ENCODE measurements at places on chromosomes 2 and 18.

- DNase-seq, result no peak
Measured at GRCh38 chr2:166449439-166449838, 44.6 kb downstream of the SCN7A start.

DNA sequence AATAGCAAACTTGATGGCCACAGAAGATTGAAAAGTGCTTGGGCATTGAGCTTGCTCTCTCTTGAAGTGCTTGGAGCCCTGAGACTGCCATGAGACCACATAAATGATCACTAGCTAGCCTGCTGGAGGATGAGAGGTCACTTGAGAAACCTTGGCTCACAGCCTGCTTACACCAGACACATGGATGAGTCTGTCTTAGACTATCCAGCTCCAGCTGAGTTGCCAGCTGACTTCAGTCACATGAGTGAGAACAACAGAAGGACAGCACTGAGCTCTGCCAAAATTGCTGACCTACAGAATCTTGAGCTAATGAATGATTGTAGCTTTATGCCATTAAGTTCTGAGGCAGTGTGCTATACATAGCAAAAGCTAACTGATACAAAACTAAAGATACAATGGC lies 18.1 kb downstream of the NABP1 start:
- no peak for DNase-seq

- DNase-seq, result no peak
Measured at GRCh38 chr2:19355014-19355405, 3.4 kb downstream of the OSR1 start.

GRCh38 chr2:36808386-36809068 lies 112.0 kb downstream of the VIT start:
- DNase-seq, result no peak

DNA sequence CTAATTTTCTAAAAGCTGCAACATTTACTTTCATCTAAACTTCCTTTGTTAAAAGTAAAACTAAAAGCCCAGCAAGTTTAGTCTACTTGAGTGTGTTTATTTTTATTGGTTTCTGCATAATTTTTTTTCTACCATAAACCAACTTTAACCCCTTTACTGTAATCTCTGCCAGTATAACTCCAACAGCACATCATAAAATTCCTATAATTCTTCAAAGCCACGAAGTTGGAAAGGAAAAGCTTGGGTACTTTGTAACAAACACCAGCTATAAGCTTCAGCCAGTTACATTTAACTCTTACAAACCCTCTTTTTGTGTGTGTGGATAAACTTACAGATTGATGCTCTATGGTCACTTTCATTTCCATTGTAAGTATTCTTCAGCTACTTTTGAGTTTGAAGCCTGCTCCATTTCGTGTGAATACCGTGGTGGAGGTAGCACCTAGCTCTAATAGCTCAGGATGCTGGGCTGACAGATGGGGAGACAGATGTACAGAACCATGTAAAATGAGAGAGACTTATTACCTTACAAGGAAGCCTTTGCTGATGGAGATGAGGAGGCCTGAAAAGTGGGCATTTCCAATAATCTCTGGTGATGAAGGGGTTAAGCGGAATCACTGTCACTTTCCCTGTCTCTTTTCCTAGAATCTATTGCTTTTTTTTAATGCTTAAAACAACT lies 42.5 kb downstream of the ZEB2 start:
- DNase-seq, result no peak

DNA sequence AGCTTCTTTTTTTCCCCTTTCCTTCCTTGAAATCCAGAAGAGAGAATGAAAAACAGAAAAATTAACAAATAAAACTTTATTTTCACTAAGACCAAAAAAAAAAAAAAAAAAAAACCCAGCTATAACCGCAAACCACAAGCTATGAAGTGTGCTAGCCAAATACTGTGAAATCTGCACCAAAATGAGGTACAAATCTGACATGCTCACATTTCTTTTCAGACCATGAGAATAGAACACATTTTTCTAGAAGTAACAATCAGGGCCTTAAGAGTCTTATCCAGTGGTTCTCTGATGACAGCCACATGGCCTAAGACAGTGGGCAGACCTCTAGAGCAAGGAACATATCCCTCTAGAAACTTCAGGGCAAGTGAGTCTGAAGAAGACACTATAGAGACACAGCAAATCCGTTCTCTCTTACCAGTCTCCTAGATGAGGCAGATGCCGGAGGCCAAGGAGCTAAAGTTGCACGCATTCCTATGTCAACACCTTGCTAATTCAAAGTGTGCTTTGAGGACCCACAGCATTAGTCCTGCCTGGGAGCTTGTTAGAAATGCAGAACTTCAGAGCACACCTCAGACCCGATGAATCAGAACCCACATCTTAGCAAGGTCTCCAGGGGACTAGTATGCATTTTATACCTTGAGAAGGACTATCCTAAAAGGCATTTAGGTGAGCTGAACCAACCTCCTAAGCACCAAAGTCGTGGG lies 317.1 kb downstream of the MYCN start:
- DNase-seq, result no peak

GRCh38 chr18:1090758-1091157 lies 186.1 kb downstream of the ADCYAP1 start:
- no peak for DNase-seq

DNA sequence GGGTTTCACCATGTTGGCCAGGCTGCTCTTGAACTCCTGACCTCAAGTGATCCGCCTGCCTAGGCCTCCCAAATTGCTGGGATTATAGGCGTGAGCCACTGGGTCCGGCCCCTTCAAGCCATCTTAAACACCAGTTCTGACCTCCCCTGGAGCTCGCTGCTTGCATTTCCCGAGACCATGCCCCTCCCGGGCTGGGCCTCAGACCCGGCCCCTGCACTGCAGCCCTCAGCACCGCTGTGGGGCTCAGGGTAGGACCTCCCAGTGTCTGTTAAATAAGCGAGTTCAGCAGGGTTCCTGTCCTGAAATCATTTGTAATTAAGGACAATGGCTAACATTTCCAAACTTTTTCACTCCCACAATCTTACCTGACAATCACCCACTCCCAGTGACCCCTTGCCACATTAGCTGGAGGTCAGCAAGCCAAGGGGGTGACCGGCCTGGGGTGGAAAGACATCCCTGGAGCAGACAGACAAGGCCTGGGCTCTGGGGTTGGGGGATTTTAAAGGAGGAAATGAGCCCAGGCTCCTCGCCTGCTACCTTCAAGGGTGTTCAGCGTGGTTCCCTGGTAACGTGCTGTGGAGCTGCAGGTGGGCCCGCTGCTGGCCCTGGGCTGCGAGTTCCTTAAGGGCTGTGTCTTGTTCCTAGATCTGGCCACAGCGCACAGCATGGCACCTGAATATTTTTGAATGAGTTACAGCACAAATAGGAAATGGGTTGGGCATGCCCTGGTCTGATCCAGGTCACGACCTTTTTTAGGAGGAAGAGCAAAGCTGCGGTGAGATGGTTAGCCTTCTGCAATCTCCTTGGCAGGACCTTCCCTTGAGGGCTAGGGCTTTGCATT lies 15.1 kb downstream of the CYS1 start:
- DNase-seq, result no peak

DNA sequence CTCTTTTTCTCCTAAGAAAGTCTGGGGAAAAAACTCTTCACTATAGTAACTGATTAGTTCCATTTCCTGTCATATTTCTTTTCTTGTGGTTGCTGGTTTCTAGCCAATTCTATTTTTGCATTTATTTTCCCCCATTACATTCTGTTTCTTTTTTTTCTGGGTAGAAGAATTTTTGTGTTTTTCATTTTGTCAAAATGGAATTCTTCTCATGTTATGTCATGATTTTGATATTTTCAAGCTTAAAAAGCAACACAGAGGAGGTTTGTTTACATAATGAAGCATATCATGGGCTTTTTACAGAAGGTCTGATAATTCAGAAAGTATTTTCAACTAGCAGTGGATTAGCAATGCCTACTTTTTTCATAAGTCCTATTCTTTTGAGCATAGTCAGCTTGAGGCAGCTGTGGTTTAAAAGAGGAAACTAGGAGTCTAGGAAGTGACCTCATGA lies 102.0 kb downstream of the MAP2 start:
- no peak for DNase-seq
